ENCODE measurements at places on chromosomes 16 and 17.

GRCh38 chr17:73228748-73229236 lies 32.9 kb downstream of the CPSF4L start:
- no peak for DNase-seq

DNA sequence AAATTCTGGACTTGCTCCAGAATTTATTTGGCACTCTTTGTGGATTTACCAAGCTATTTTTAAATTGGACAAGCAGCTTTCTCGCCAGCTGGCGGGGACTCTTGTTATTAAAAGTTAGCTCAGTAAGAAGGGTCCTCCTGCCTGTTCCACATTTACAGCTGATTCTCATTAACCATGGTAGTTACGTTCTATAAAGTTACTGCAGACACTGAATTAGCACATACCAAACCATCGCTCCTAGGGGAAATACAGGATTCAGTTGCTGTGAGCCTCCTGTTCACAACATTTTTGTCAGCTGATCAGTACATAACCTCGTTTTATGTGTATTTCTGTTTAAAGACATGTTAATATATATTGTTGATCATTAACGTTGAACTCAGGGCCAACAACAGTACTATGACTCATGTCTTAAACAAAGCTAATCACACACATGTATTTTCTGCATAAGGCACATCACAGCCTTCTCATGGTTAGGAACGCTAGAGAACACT lies 4.2 kb downstream of the LDAF1 start:
- DNase-seq: no peak

DNA sequence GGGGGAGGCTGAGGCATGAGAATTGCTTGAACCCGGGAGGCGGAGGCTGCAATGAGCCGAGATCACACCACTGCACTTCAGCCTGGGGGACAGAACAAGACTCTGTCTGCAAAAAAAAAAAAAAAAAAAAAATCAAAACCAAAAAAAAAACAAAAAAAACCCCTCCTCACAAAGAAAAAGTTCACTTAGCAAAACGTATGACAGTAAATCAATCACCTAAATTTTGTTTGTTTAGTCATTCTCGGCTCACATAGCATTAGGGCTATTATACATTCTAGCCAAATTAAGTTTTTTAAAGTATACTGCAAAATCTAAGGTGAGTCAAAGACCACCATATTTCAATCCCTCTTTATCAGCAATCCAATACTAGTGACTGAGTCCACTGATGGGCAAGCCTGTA lies 5.7 kb downstream of the ZNF652 start:
- no peak for DNase-seq

DNA sequence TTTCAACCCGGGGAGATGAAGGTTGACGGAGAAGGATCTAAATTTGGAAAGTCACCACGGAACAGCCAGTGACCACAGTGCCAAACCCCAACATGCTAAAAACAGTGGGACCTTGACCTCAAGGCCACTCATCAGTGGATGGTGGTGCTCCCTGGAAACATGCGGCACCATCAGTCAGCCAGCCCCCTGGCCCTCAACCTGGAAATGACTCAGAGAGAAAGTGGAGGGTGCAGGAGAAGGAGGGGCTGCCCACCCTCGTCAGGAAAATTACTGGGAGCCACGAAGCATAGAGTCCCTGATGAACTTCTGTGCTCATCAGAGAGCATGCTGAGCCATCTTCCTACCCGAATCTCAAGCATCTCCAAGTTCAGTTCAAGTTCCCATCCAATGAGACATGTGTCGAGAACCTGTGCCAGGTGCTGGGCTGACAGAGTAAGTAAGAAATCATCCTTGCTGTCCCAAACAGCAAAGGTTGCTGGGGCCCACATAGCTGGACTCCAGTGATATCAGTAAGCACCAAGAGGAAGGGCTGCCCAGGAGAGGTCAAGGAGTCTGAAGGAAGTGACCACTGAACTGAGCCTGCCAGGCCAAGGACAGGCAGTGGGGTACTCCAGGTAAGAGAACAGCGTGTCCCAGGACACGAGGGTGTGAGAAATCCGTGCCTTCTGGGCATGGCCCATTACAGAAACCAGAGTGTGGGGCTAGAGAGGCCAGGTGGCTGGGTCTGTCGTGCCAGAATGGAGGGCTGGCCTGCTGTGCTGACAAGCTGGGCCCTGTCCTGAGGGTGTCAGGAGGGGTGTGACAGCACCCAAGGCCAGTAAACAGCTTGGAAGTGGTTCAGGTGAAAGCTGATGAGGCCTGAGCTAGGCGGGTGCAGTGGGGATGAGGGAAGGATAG lies 5.2 kb downstream of the PECAM1 start:
- no peak for DNase-seq

DNA sequence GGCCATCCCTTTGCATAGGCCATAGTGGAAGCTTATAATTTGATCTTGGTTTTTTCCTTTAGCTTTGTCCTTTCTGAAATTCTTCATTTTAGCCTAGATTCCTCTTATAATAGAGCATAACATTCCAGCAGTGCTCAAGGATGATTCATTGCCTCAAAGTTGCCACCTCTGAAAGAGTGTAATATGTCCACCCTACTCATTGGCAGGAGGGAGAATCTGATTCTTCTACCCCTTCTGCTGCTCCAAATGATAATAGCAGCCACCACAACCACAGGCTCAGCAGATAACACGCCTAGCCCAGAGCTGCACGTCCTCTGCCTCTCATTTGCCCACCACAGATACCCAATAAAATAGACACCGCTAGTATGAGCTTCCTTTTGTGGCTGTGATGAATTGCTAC lies 337.4 kb upstream of the HSBP1 start:
- DNase-seq: no peak

DNA sequence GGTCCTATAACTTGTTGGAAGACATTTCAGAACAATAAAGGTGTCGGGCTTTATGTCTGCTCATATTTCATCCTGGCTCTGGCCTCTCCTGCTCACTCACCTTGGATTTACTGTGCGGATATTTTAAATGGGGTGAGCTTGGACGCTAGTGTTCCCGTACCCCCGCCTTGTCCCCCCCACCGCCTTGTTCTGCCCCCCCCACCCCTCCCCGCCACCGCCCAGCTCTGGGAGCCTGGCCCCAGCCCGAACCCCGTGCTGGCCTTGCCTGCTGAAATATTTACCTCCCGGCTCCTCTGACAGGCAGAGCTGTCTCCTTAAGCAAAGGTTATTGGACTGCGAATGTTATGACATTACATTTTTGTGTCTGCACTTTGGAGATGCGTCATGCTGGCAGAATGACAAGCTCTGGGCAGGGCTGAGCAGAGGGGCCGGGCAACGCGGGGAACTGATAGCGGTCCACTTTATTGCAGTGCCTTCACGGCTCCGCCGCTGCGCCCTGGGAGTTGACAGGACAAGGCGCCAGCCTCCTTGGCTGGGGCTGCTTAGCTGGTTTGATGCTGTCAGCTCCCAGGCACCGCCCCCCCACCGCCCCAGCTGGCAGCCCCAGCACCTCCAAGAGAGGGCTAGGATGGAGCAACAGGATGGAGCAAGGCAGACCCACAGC lies 222.5 kb upstream of the GSE1 start:
- no peak for DNase-seq

GRCh38 chr17:69485901-69486643 lies 71.6 kb downstream of the MAP2K6 start:
- DNase-seq: no peak

DNA sequence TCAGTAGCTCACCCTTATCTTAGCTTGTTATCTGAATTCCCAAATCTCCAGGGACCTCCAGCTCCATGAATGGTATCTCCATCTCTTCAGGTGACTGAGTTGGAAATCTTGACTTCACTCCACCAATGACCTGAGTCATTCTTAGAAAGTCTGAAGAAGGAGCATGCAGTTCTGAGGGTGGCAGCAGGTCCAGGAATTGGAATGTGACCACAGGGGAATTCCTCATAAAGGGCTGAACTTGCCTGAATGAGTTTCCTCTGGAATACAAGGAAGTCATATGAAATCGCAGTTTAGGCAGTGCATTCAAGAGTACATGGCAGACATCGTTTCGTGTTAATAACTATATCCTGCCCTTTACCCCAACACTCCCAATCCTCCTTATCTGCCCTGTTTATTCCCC lies 12.5 kb upstream of the PYY start:
- DNase-seq: no peak

DNA sequence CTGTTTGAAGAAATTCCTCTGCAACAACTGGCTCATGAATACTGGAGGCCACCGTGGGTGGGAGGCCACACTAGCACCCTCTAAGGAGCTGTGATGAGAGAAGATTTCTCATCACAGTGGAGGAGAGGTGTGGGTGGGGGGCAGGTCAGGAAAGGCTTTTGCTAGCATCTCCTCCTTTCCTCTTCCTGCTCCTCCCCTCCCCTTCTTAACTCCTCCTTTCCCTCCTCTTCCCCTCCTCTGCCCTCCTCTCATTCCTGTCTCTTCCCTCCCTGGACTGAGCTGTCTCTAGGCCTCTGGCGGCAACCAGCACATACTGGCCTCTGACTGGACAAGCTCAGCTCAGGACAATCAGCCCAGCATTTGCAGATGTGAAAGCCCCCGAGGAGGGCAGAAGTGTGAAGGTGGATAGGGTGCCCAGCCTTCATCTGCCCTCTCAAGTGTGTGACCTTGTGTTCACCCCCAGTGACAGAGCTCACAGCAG lies 19.0 kb upstream of the LHX1 start:
- DNase-seq: no peak

DNA sequence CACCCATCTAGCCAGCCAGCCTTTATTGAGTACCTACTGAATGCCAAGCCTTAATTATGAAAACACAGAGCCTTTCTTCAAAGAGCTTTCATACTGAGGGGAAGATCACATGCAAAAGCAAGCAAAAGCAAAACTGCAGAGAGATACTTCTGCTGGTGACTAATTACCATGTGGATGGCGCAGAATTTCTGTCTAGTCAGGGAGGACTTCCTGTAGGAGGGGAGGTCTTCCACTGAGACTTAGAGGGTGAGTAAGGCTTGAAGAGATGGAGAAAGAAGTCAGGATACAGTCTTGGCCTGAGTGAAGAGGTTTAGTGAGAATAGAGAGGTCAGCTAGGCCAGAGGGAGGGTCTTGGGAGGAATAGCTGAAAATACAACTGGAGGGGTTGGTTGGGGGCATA lies 53.9 kb upstream of the CCL2 start:
- no peak for DNase-seq

DNA sequence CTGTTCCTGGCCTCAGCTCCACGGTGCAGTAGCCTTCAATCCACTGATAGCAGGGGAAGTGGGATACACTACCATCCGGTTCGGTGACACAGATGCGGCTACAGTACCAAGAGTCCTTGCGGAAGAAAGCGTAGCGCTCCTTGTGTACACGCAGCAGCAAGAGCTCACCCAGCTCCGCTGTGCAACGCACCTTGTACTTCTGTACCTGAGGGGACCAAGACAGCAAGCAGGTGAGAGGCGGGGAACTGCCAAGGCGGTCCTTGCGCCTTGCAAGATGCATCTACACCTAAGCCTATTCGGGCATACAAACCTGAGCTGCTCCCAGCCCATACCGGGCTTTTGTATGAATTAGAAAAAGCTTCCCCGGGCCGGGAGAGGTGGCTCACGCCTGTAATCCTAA lies 1.5 kb downstream of the ALOXE3 start:
- no peak for DNase-seq

- no peak for DNase-seq
Measured at GRCh38 chr17:27754549-27754948, 45.8 kb downstream of the NOS2 start.

DNA sequence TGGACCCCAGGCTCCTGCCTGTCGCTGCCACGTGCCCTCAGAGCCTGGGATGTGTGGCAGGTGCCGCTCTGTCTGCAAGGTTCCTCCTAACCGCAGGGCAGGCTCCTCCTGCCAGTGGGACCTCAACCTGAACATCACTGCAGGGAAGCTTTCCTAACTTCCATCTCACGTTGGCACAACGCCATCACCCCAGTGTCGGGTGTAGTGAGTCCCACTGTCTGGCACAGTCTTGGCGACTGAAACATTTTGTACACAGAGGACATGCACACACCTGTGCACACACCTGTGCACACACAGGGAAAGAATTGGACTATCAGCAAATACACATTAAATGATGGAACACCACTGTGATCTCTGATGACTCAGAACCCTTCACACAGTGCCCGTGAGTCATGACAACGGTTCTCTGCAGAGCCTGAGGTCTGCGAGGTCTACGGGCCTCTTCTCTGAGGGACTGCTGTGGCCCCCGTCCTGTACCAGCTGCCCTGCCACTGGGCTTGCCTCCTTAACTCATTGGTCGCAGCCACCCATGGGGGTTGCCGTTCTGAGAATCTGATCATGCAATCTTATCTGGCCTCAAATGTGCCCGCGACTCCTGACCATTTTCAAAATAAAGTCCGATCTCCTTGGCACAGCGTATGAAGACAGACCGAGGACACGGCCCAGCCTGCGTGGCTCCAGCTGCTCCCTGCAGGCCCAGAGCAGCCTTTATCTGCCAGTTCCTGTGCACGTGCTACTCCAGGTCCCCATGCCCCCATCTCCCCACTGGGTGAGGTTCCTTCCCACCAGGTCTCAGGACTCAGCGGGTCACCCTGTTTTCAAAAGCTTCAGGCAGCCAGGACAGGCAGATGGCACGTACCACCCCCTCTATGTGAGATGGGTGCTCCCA lies 7.6 kb downstream of the CCDC57 start:
- no peak for DNase-seq

DNA sequence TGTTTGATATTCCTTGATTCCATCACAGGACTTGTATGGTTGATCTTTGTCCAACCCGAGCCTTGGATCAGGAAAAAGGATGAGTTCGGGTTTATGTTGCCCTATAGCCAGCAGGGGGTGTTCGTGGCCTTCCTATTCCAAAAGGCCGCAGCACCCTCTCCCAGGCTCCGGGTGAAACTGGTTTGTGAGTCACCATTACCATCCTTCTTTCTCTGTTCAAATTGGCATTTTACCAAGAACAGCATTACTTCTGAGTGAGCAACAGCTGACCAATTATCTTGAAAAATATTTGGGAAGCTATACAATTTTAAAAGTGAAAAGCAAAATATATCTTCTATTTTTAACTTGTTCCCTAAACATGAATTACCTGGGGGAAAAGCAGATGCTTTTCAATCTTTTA lies 24.3 kb upstream of the KRT20 start:
- peak; percentile 54 for DNase-seq

DNA sequence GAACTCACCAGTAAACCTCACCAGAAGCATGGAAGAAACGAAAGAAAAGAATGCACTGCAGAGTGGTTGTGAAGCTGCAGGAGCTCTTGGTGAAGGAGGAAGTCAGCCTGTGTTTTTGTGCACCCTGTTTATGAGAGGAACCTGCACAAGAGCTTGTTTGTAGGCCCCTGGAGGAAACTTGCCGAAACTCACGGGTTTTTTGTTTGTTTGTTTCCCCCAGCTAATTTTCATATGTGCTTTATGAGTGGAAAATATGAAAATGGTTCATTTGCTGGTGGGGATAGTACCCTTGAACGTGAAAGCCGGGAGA lies 222.7 kb downstream of the C16orf95 start:
- no peak for DNase-seq

DNA sequence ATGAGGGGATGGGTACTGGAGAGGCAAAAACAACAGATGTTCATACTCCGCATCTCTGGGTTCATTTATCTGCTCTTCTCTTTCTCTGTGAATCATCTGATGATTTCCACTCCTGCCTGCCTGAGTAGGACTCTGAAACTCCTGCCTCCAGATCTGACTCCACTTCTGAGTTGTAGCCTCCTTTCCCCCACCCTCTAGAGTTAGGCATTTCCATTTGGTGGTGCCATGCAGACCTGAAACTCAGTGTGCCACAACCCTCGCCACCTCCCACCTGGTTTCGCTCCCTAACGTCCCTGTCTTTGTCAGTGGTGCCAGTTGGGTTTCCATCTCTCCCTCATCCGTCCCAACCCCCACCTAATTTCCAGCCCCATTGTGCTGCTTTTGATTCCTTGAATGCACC lies 126.2 kb downstream of the PRKCB start:
- DNase-seq: no peak

GRCh38 chr17:45975640-45976295 lies 23.3 kb upstream of the STH start:
- DNase-seq: no peak
